ENCODE measurements at places on chromosomes 1 and 21. TPM values are rescaled to one million over a fixed set of nuclear protein-coding genes. Genes with fewer than 3 reads are reported as not detected.

- no peak for DNase-seq
These were observed 21.0 kb downstream of the SLC37A1 start for GRCh38 chr21:42534421-42535378.

DNA sequence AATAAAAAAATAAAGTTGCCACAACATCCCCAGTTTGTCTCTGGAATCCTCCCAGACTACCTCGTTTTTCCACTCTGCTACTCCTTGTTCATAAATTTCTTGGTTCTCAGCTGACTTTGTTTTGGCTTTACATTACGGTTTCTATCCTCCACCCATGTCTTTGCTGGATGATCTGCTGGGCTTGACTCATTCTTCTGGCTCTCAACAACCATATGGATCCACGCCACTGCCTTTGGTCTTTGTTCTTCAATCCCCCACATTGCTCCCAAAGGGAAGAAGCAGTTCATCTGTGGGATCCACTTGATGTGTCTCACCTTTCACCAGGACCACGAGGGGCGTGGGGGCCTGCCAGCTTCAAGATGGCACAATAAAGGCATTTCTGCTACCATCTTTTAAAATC lies 67.1 kb upstream of the NBL1 start:
- DNase-seq = no peak

The WDR47 gene
- total RNA-seq = 11.5 TPM

- no peak for DNase-seq
These were observed 25.8 kb upstream of the RCC2 start for GRCh38 chr1:17465228-17465627.

GRCh38 chr1:151759241-151759640 lies 4.1 kb downstream of the MRPL9 start:
- no peak for DNase-seq

DNA sequence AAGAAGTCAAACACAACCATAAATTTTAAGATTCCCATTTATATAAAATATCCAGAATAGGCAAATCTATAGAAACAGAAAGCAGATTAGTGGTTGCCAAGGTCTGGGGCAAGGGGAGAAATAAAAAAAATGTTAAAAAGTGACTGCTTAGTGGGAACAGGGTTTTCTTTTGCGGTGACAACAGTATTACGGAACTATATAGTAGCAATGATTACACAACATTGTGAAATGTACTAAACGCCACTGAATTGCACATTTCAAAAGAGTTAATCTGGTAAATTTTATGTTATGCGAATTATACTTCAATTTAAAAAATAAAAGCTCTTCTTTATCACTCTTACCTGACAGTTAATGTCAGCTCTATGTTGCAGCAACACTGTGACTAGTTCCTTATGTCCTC lies 105.2 kb downstream of the ACBD6 start:
- DNase-seq = no peak

DNA sequence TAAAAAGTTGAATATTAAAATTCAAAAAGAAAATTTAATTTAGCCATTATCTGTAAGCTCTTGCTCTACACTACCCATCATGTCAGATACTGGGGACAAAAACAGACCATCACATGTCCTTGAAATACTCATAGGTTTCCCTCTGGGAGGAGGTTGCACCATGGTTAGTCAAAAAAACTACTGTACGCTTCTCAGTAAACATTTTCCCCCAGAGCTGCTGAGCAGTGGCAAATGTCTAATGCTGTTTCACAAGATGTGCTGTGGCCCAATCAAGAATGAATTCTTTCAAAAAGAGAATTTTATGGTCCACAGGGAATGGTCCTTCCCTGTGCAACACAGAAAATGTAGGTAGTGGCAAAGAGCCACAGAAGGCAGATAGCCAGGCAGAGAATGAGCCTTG lies 6.1 kb downstream of the SLC25A24 start:
- DNase-seq = no peak

DNA sequence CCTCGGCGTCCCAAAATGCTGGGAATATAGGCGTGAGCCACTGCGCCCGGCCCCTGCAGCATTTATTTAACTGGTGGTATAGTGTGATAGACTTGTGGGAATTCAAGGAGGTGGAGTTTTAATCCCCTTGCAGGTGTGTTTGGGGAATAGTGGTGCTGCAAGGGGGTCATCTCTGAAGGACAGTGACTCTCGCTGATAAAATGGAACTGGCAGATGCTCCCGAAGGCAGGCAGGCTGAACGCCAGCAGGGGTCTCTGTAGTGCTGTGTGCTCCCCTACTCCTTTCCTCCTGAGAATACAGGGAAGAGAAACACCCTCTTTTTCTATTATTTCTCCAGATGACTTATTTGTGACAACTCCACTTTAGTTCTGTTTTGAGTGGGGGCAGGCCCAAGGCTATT lies 4.0 kb downstream of the OSCP1 start:
- no peak for DNase-seq

DNA sequence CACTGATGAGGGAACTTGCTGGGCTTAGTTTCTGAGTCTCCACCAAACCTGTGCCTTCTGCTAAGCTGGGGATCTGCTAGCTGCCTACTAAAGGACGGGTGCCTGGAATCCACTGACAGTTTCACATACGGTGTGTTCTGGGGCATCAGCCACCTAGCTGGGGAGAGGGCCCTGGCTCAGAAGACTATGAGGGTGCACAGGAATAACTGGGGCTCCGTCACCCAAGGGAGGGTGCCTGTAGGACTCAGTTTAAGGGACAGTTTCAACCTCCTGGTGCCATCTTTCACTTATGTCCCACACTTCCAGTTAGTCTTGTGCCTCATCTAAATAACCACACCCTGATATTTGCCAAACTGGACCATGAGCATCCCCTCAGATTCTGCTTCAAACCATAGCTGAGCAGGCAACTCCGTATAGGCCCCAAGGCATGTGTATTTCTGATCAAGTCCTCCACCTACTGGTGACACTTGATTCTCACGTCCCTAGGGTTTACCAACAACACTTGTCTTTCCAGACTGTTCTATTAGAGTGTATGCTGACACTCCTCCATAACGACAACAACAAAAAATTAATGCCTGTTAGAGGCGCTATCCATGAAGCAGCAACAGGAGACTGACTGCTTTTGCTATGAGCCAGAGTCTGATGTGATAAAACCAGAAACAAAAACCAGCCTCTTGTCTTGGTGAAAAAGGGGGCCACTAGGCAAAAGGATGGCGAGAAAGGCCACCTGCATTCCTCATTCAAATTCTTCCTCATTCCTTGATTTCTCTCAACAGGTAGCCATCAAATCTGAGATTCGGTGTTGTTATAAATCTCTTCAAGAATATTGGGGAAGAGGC lies 55.0 kb upstream of the PAXBP1 start:
- no peak for DNase-seq

GRCh38 chr1:245872475-245872874 lies 634.6 kb downstream of the SMYD3 start:
- no peak for DNase-seq

GRCh38 chr1:214913966-214914365 lies 168.6 kb upstream of the KCNK2 start:
- DNase-seq = no peak

DNA sequence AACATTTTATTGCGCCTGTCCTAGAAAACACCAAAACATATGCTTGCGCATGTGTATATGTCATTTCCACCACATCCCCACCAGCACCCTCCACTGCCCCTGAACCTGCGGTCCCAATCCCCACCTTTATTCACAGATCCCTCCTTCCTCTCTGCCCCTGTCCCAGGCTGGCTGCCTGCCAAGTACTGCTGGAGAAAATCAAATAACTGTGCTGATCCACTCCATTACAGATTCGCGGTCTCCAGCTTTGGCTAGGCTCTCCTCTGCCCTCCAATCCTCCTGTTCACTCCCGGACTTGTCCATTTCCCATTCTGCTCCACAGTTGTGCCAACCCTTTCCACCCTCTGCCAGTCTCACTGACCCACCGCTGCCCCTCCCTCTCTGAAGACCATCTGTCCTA lies 59.3 kb upstream of the GJB5 start:
- DNase-seq = no peak

- no peak for DNase-seq
These were observed 64.3 kb downstream of the ZNF644 start for GRCh38 chr1:90957497-90957896.

The MAP10 gene
- total RNA-seq = 3.7 TPM

The SLAMF6 gene
- not detected for total RNA-seq

GRCh38 chr1:57770772-57771171 lies 346.9 kb upstream of the DAB1 start:
- DNase-seq = no peak

DNA sequence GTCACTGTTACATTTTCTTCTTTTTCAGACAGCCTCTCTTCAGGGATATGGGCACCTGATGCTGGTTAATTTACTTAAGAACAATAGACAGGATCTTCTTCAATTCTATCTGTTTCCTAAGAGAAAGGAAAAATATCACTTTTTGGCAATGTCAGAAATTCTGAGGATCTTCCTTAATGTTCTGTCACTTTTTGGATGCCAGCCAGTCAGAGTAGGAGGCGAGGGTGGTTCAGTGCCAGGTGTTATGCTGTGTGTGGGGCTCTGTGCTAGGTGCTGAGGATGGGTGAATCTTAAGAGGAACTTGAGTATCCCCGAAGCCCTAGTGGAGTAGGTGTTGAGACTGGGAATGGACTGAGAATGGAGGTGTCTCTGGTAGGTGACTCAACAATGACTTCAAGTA lies 133.5 kb downstream of the UCK2 start:
- DNase-seq = no peak

The PKP1 gene
- total RNA-seq = 11.6 TPM

- no peak for DNase-seq
These were observed 418 bp downstream of the IFI44L start for GRCh38 chr1:78620666-78621065.

DNA sequence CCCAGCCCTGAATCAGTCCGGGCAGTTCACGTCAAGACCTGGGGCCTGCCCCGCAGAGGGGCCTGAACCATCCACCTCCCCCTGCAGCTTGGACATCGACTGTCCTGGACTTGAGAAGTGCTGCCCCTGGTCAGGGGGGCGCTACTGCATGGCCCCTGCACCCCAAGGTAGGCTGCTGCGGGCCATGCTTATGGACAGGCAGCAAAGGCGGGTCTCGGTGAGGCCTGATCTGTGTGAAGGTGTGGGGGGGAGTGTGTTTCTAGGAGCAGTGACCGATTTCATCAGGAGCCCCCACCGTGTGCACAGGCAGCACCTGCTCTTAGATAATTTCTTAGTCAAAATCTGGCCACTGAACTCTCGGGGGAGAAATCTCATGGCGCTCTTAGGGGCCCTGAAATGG lies 13.0 kb downstream of the UMODL1 start:
- DNase-seq = no peak

- no peak for DNase-seq
These were observed 59.2 kb upstream of the SPAG17 start for GRCh38 chr1:118244194-118244593.

GRCh38 chr1:84540759-84541158 lies 33.5 kb downstream of the CTBS start:
- no peak for DNase-seq

DNA sequence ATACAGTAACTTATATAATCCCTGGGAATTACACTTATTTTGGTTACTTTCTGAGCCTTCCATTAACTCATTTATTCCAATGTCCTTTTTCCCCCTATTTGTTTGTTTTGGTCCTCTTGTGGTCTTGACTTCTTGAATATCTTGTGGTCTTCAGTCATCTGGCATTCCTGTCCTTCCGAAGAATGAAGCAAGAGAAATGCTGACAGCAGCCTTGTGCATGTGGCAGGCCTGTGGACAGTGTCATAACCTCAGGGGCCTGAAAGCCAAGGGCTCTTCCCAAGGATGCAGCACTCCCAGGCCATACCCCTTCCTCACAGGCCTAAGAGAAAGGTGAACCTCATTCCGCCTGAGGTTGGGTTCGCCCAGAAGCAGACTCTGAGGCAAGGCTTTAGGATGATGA lies 470.2 kb downstream of the DISC1 start:
- DNase-seq = no peak

The KCNN3 gene
- total RNA-seq = 0.34 TPM

The OR2L3 gene
- total RNA-seq = not detected

GRCh38 chr1:111789666-111790316 lies 34.1 kb downstream of the DDX20 start:
- DNase-seq = no peak

GRCh38 chr1:96978444-96978843 lies 256.9 kb downstream of the PTBP2 start:
- DNase-seq = no peak

- no peak for DNase-seq
These were observed 60.1 kb upstream of the KAZN start for GRCh38 chr1:14538335-14538734.

- DNase-seq = no peak
These were observed 6.9 kb upstream of the PTGFR start for GRCh38 chr1:78483903-78484302.

The PAQR6 gene
- total RNA-seq = 2.5 TPM

GRCh38 chr1:47776667-47777131 lies 220.5 kb downstream of the TRABD2B start:
- no peak for DNase-seq

DNA sequence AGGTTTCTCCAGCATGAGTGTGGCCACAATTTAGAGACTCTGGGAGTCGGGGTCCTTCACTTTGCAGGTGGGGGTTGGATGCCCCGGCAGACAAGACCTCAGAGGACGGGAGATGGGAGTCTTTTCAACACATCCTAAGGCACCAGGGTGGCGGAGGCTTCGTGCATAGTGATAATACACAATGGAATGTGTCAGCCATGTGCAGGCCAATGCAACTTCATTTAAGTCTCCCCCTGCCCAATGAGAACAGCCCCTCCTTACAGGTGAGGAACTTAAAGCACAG lies 75.9 kb upstream of the IFFO2 start:
- no peak for DNase-seq

The S100A7A gene
- not detected for total RNA-seq

DNA sequence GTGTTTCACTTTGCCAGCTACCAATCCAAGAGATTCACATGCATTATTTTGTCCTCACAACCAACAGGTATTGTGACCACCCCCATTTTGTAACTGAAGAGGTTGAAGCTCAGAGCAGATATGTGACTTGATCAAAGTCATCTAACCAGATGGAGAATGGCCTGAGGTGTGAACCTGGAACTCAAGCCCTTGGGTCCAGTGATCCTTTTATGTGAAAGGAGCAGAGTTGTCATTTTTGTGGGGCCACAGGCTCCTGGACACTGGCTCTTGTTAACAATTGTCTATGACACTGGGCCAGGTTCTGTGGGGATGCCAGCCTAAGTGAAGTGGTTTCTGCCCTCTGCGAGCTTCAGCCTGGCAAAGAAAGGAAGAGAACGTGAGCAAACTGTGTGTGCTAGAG lies 172.6 kb downstream of the ZZZ3 start:
- DNase-seq = no peak

The NKAIN1 gene
- total RNA-seq = 2.7 TPM

GRCh38 chr1:236706183-236706582 lies 19.9 kb downstream of the ACTN2 start:
- DNase-seq = no peak
